ENCODE measurements at places on chromosomes 13 and 19. TPM values are rescaled to one million over a fixed set of nuclear protein-coding genes. Genes with fewer than 3 reads are reported as not detected.

The ATXN8OS gene
- total RNA-seq = not detected

The HAUS5 gene
- 5.7 TPM for total RNA-seq

The ARRDC5 gene
- not detected for total RNA-seq

The OR10H2 gene
- not detected for total RNA-seq

The NLRP13 gene
- total RNA-seq = not detected

The JSRP1 gene
- total RNA-seq = 0.27 TPM

The GIPC3 gene
- total RNA-seq = 0.33 TPM

The UNC13A gene
- 0.49 TPM for total RNA-seq

The OVOL3 gene
- not detected for total RNA-seq

The KHSRP gene
- 86.5 TPM for total RNA-seq

The KLC3 gene
- not detected for total RNA-seq

The LRRC63 gene
- 0.41 TPM for total RNA-seq

The UBE2L5 gene
- not detected for total RNA-seq

The ZFP82 gene
- 12.6 TPM for total RNA-seq

The PSG3 gene
- not detected for total RNA-seq

The RXFP2 gene
- not detected for total RNA-seq

The SYCN gene
- total RNA-seq = not detected

The SELENOV gene
- not detected for total RNA-seq

The MARK4 gene
- 17.1 TPM for total RNA-seq

The GRIK5 gene
- 0.08 TPM for total RNA-seq

The ATCAY gene
- total RNA-seq = not detected

The BRCA2 gene
- total RNA-seq = 23.1 TPM

The TMPRSS9 gene
- not detected for total RNA-seq

The ZNF418 gene
- 13.6 TPM for total RNA-seq

The ATP7B gene
- total RNA-seq = 1.3 TPM

The GNG7 gene
- total RNA-seq = 0.65 TPM

The MZF1 gene
- 15.5 TPM for total RNA-seq

The CGB1 gene
- total RNA-seq = not detected

The ZNF331 gene
- total RNA-seq = 11.4 TPM

The ATP4B gene
- total RNA-seq = not detected
